ENCODE measurements at places on chromosomes 7 and 10.

- DNase-seq = no peak
Observed at GRCh38 chr10:63105225-63106110, 27.7 kb upstream of the NRBF2 start.

DNA sequence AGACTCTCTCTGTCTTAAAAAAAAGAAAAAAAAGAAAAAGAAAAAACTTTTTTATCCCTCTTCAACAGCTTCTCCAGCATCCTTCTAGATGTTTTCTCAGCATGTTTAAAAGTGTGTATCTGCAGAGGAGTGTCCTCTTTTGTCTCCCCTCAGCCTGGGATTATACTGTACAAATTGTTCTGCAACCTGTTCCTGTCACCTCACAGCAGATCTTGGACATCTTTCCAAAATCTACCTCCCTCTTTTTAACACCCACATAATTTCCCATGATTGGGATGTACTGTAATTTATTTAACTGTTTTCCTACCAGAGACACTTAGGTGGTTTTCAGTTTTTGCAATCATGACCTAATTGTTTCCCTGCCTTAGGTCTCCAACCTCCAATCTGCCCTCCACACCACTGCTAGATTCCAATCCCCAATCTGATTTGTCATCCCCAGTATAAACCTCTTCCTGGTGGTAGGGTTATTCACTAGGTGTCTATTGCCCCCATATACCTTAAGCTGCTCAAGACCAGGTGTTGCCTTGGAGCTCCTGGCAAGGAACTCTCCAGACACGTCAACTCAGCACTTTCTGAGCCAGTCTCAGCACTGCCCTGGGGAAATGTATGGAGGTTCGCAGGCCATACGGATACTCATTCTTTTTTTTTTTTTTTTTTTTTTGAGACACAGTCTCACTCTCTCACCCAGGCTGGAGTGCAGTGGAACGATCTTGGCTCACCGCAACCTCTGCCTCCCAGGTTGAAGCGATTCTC, 17.6 kb upstream of the DDIT4 start:
- DNase-seq = no peak

DNA sequence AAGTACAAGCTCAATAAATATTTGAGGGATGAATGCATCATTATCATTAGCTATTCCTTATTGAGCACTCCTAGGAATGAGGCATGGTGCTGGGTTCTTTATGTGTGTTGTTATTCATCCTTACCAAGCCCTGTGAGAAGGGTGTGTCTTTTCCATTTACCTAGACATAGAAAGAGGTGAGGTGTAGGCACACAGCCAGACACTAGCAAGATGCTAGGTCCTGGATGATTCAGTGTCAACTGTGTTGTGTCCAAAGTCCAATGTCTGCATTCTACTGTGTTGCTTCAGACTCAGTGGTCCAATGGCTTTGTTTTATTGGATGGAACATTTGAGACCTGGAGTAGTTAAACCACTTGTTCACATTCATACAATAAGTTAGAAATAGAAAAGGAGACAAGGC, 605.5 kb downstream of the LRMDA start:
- DNase-seq = no peak

DNA sequence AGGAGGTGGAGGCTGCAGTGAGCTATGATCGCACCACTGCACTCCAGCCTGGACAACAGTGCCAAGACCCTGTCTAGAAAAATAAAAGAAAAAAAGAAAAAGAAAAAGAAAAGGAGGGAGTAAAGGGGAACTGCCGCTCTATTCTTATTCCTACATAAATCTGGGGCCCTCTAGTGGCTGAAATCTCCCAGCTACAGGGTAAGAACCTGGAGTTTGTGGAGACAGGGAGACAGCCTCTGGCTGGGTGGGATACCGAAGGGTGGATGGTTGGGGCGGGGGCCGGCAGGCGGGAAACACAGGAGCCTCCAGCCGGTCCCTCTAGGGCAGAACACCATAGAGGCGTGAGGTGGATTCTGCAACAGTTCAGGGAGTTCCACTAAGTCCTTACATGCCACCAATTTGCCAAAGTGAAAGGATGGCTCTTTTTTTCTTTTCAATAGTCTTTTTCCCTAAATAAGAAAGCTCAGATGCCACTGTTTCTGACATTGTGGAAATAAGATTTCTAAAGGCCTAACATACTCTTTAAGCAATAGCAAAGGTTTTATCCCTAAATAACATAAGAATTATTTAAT, 117.3 kb downstream of the SVIL start:
- DNase-seq = no peak

DNA sequence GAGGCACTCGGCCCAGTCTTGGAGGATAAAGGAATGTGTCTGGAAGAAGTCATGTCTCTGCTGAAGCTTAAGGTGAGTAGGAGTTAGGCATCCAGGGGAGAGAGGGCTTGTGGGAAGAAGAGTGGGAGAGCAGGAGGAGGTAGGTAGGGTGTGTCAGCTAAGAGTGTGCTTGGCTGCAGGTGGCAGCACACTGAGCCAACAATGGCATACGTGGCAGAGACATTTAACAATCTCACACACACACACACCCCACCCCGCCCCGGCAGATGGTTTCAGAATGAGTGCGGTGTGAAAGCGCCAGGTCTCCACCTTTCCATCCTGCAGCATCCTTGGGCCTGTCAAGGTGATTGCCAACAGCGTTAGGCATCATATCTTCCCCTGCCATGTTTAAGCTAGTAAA, 11.2 kb upstream of the ARPC1A start:
- DNase-seq = no peak

- peak; percentile 86 for DNase-seq
Observed at GRCh38 chr7:34133983-34134782, 228.8 kb downstream of the BMPER start.

DNA sequence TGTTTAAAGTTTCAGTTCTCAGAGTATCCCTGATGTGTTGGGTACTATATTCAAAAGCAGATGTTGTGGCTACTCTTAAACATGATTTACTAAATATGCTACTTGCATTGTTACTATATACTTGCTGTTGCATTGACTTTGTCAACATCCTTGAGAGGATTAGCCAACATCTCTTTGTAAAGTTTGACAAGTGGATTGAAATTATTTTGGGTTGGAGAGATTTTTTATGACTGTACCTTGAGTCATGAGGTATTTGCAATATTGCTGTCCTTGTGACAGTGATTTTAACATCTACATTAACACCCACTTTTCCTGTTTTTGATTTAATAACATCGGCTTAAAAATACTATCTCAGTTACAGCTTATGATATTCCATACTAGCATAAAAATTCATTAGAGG, 31.9 kb downstream of the MRC1 start:
- no peak for DNase-seq

GRCh38 chr10:96695366-96695765, 24.9 kb downstream of the PIK3AP1 start:
- no peak for DNase-seq

DNA sequence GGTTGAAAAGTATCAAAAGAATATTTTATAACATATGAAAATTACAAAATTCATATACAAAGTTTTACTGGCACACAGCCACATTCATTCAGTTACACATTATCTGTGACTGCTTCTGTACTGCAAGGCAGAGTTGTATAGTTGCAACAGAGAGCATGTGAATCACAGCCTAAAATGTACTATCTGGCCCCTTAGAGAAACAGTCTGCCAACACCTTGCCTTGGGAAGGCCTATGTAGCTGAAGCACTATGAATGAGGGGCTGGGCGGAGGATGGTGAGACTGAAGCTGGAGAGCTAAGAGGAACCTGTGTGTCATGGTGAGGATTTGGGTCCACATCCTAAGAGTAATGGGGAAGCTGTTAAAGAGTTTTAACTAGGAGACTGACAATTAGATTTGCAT, 35.7 kb downstream of the PDZD8 start:
- DNase-seq = no peak

DNA sequence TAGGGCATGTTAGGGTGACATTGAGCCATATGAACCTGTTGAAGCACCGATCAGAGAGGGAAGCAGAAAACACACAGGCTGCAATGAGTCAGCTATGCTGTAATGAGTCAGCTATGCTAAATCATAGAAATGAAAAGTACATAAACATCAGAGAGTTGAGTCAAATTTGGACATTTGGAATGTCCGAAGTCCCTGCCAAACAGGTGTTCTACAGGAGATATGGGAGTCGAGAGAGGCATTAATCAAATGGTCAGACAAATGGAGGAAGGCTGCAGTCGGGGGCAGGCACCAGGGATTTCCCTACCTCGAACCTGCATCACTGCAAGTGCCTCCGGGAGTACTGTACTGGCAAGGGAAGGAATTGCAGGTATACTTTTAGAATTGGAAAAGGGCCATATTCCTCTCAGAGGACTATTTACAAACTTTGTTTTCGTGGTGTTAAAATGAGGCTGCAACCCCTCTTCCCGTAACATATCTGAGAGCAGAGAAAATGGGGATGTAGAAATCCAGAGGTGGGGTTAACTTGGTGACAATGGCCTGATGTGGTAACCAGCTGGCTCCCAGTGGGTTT, 8.8 kb upstream of the ZC3HAV1 start:
- DNase-seq = no peak

GRCh38 chr10:79287973-79288723, 59.1 kb upstream of the PPIF start:
- no peak for DNase-seq

- DNase-seq = no peak
Observed at GRCh38 chr7:25358926-25359325, 130.6 kb upstream of the NPVF start.

- peak; percentile 88 for DNase-seq
Observed at GRCh38 chr10:119401671-119402395, 140.7 kb downstream of the RGS10 start.

- DNase-seq = peak; percentile 89
Observed at GRCh38 chr10:103681617-103682399, 173.6 kb downstream of the SH3PXD2A start.

DNA sequence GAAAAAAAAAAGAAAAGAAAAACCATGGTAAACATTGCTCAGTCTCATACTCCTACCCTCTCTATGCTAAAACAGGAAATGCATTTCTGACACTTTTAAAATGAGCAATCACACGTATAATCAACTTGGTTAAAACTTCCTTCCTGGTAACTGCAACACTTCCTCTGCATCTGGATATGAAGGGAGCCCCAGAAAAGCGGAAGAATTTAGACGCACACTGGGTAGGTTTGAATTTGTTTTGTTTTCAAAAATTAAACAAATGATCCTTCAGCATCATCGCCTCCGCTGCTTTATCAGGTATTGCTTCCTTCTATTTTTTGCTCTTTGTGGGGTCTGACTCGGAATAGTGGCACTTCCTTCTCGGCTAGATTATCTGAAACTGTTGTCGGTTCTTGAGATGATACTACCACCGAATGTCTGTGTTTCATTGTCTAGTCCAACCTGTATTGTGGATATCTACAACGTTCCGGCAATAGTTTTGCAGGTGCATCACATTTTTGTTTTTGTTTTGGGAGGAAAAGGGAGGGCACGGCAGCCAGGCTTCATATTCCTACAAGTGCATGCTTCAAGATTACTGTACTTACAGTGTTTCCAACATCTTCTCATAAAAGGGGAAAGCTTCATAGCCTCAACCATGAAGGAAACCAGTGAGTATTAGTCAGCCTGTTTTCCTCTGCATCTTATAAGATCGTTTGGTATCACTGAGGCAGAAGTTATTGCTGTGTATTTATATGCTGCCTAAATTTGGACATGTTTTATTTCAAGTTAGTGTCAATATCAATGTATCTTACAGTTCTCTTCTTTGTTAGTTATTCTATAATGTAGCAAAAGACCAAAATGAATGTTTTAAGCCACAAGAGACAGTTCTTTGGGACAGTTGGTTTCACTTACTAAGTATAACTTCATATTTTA, at the start of gene PIK3CG:
TSS of gene PIK3CG (plus strand) at position 153 of the 912 bp plus-strand sequence. CDS start 2,280 bp downstream, outside the sequence.
- DNase-seq = no peak

- no peak for DNase-seq
Observed at GRCh38 chr10:88953662-88954061, 1.1 kb upstream of the ACTA2 start.

DNA sequence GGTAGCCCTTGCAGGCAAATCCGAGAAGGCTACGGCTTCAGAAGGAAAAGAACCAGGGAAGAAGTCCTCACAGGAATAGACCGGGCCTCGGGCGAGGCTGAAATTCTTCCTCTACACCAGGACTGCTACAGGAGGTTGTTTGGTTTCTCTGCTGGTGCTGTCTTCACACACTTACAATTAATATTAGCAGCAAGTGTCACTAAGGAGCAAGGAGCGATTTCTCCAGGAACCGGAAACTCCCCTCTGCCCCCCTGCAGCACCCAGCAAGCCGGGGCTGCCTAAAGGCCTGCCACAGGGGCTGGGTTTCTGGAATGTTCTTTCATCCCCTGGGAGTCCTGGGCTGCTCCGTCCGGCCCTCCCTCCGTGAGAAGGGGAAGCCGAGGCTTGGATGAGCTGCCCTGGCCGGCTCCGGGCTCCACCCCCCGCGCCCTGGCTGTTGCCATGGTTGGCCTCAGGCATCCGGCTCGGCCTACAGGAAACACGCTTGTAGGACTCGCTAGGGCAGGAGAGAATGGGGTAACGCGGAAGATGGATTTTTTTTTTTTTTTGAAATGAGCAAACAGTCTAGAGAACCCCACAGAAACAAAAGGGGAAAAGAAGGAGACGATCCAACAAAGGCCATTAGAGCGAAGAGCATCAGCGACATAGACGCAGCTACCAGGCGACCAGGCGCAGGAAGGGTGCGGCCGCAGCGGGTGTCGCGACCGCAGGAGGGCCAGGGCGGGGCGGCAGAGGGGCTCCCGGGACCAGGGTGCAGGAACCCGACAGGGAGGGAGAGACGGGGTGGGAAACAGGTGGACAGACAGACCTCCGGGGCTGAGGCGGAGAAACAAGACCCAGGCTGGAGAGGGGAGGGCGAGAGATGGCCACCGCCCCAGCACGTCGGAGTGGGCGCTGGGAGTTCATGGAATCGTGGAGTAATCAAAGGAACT, 33.0 kb downstream of the EN2 start:
- DNase-seq = peak; percentile 90

DNA sequence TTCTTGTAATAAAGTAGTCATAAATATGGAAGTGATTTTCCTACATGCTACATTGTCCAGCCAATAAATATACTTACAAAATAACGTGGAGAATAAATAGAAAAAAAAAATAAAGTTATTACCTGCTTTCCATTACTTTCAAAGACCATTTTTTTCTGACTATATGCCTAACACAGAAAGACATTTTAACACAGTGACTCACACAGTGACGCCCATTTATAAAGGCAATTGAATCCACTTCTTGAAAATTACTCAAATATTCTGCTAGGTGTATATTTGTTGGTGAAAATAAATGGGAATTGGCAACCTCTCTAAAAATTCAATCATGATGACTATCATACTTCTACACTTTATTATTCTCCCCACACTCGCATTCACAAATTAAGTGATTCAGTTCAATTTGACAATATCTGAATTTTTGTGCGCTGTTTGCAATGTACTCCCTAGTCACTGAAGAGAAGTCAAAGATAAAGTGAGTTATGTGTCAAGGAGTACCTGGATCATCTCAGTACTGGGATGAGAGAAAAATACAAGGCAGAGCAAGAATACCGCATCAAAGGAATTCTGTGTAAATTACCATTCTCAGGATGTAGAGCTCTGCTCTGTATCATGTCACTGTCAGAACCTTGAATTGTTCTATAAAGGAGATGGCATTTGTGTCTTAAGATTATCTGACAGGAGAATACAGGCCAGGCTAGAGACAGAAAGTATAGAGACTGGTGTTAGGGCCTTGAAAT, 642.7 kb downstream of the IPMK start:
- DNase-seq = no peak
